ENCODE measurements at places on chromosomes 16 and 17. TPM values are rescaled to one million over a fixed set of nuclear protein-coding genes. Genes with fewer than 3 reads are reported as not detected.

The SDK2 gene
- 3.6 TPM for total RNA-seq

The TRIM37 gene
- total RNA-seq: 16.5 TPM

The SMTNL2 gene
- total RNA-seq: 17.8 TPM

The VMO1 gene
- 1.2 TPM for total RNA-seq

The MON1B gene
- total RNA-seq: 11.8 TPM

- no peak for DNase-seq
- no peaks in the 10 kb centered on the region for H3K27me3 ChIP-seq
- H3K36me3 ChIP-seq: no peaks in the 10 kb centered on the region
Measured at GRCh38 chr16:56921571-56921970, 10.4 kb upstream of the HERPUD1 start.

DNA sequence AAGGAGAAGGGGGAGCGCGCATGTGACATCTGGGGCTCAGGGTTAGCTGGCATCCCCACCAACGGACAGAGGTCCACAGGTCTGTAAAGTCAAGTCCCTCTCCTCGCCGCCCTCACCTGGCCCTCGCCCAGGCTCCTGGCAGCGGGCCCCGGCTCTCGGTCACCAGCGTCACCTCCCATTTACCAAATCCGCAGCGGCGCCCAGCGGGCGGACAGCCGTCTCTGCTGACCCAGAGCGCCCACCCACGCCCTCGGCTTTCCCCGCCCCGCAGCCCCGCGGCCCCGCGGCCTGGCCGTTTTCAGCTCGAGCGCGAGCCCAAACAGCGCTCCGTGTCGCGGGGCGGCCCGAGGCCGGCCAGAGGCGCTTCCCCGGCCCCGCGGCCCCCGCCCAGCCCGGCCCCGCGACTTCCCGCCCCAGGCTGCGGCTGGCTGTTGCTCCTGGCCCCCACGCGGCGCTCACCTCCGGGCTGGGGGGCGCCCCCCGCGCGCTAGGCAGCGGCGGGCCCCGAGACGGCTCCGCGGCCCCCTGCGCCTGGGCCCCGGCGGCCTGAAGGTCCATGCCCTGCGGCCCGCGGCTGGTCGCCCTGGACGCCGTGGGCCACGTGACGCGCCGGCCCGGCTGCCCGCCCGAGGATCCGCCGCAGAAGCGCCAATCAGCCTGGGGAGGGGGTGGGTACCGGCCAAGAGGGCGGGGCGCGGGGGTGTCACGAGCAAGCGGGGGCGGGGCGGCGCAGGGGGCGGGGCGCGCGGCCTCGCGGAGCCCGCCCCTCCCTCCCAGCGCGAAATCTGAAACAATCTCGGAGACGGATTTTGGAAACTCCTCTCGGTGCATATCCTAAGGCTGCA lies at the start of gene COPRS:
Gene COPRS (minus strand): TSS at position 603 of the 845 bp plus-strand sequence. CDS start 45 bp downstream, at position 558.
- peaks cover 3% of the 10 kb centered on the region for H3K4me1 ChIP-seq
- no peaks in the 10 kb centered on the region for H3K36me3 ChIP-seq
- peak within 1 kb of the TSS; percentile 63 for H3K4me3 ChIP-seq
- H3K27me3 ChIP-seq: no peaks in the 10 kb centered on the region
- H3K27ac ChIP-seq: no peak within 1 kb of the TSS

- H3K4me1 ChIP-seq: peaks cover 19% of the 10 kb centered on the region
- no peaks in the 10 kb centered on the region for H3K27me3 ChIP-seq
- no peaks in the 10 kb centered on the region for H3K36me3 ChIP-seq
- DNase-seq: no peak
- no peak overlapping the region for H3K27ac ChIP-seq
Measured at GRCh38 chr16:48540222-48540900, 69.6 kb downstream of the N4BP1 start.

- DNase-seq: no peak
- H3K27ac ChIP-seq: no peak overlapping the region
- H3K36me3 ChIP-seq: no peaks in the 10 kb centered on the region
- no peak overlapping the region for H3K4me3 ChIP-seq
Measured at GRCh38 chr16:24102209-24102660, 153.9 kb upstream of the CACNG3 start.

DNA sequence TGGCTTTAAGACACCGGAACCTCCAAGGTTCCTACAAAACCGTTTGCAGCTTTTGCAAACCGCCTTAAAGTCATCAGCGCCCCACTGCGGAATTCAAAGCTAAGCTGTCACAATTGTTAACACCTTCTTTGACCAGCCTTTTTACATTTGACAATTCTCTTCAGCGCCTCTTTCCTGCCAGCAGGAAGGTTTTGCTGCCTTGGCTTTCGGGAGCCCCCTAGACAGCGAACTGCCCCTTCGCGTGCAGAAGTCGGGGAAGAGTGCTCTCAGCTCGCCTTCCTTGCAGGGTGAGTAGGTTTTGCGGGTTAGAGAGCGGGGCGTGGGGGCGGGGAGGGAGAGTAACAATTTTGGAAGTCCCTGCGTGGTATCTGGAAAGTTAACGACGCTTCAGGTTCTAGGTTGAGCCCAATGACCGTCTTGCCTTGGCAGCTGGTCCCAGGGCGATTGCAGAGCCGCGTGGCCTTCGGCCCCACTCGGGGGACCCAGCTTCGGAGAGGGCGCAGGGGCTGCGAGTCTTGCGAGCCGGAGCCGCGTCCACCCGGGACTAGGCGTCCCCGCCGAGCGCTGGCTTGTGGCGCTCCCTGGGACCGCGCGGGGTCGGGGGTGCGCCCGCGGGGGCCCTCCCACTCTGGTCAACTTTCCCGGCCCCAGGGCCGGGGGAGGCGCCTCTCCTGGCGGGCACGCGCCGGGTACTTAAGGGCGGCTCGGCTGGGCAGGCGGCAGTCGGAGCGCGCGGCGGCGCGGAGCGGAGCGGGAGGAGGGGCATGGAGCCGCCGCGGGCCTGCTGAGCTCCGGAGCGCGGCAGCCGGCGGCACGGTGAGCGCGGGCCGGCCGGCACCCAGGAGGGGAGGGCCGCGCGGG lies at the start of gene HAS3:
Gene HAS3 (plus strand): TSS at position 153 of the 861 bp plus-strand sequence. CDS start 3,743 bp downstream, outside the sequence.
- H3K36me3 ChIP-seq: no peaks in the 10 kb centered on the region
- peak within 1 kb of the TSS; percentile 40 for H3K4me3 ChIP-seq
- no peak for DNase-seq
- H3K27me3 ChIP-seq: no peaks in the 10 kb centered on the region

GRCh38 chr17:70767102-70767701 lies 597.9 kb downstream of the KCNJ2 start:
- H3K27ac ChIP-seq: no peak overlapping the region
- H3K4me1 ChIP-seq: no peaks in the 10 kb centered on the region
- no peak for DNase-seq
- H3K27me3 ChIP-seq: no peaks in the 10 kb centered on the region
- no peaks in the 10 kb centered on the region for H3K36me3 ChIP-seq
- H3K4me3 ChIP-seq: no peak overlapping the region

DNA sequence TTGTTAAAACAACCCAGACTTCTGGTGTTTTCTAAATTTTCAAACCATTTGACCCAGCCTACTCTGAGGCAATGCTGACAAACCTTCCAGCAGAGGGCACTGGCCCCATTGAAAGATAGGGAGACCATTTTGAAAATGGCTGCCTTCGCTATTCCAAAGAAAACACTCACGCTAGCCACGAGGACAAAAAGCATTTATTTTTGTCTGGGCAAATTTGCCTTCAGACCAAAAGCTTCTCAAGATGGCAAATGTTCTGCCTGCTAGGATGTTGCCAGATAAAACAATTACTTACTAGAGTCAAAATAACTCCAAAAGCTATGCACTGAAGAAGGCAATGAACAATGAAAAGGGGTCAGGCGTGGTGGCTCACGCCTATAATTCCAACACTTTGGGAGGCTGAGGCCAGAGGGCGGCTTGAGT lies 296.7 kb upstream of the IRX5 start:
- H3K27me3 ChIP-seq: no peaks in the 10 kb centered on the region
- no peak overlapping the region for H3K27ac ChIP-seq
- H3K4me1 ChIP-seq: no peaks in the 10 kb centered on the region
- H3K36me3 ChIP-seq: no peaks in the 10 kb centered on the region
- no peak for DNase-seq

DNA sequence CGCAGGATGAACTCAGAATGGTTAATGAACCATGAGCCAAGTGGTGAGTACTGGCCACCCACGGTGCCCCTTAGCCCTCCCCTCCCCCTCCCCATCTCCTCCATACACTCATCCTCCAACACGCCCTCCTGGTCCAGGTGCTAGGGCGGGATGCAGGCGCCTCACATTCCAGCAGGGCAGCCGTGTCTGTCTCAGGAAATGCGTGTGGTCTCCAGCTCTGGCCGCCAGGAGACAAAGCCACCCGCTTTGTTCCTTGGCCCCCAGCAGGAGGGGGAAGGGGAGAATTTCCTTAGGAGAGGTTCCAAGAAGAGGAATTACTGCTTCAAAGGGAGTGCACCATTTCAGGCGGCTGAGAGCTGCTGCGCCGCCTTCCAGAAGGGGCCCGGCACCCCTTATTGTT lies 29.7 kb upstream of the RMI2 start:
- H3K27ac ChIP-seq: peak overlapping the region; percentile 2
- DNase-seq: no peak

DNA sequence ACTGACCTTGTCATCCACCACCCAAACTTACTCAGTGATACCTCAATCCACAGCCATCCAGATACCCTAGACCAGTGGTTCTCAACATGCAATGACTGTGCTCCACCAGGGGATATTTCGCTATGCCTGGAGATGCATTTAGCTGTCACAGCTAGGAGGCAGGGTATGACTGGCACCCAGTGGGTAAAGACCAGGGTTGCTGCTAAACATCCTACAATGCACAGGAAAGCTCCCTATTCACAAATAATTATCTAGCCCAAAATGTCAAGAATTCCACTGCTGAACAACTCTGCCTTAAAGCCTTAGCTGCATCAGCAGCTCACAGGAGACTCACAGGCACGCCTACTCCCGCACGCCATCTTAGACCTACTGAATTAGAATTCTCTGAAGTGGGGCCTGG lies 212.6 kb downstream of the GRIN2A start:
- H3K4me3 ChIP-seq: no peak overlapping the region
- no peaks in the 10 kb centered on the region for H3K36me3 ChIP-seq
- no peaks in the 10 kb centered on the region for H3K4me1 ChIP-seq
- no peaks in the 10 kb centered on the region for H3K27me3 ChIP-seq

GRCh38 chr17:83119987-83120864 lies 40.8 kb downstream of the METRNL start:
- H3K36me3 ChIP-seq: no peaks in the 10 kb centered on the region
- H3K4me1 ChIP-seq: peaks cover 5% of the 10 kb centered on the region
- no peaks in the 10 kb centered on the region for H3K27me3 ChIP-seq
- no peak for DNase-seq
- no peak overlapping the region for H3K4me3 ChIP-seq

DNA sequence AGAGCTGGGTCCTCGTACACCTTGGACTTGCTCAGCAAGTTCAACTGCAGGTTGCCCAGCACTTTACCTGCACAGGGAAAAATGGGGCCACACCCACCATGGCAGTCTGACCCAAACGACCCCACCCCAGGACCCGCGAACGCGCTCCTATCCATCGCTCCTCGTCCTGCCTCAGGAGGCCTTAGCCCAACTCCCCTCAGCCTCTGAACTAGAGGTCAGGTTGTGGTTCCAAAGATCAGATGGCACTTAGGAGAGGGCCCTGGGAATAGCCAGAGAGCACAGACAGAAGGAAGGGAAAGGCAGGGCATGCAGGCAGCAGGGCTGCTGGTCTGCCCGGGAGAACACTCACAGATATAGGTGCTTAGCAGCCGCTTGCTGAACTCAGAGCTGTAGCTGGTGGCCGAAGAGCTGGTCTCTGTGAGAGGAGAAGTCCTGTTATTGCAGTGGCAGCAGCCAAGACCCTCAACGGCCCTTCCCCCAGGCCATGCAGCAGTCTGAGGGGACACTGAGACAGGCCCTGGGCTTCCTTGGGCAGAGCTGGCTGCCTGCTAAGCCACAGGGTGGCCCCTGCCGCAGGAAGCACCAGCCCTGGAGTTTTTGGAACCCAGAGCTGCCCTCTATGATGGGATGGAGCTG lies 6.9 kb downstream of the ZACN start:
- no peak for DNase-seq
- no peaks in the 10 kb centered on the region for H3K4me1 ChIP-seq
- no peaks in the 10 kb centered on the region for H3K27me3 ChIP-seq
- no peaks in the 10 kb centered on the region for H3K36me3 ChIP-seq

GRCh38 chr17:74599448-74599939 lies 7.4 kb upstream of the CD300LD start:
- H3K27ac ChIP-seq: no peak overlapping the region
- no peak overlapping the region for H3K4me3 ChIP-seq
- no peak for DNase-seq
- H3K4me1 ChIP-seq: no peaks in the 10 kb centered on the region

DNA sequence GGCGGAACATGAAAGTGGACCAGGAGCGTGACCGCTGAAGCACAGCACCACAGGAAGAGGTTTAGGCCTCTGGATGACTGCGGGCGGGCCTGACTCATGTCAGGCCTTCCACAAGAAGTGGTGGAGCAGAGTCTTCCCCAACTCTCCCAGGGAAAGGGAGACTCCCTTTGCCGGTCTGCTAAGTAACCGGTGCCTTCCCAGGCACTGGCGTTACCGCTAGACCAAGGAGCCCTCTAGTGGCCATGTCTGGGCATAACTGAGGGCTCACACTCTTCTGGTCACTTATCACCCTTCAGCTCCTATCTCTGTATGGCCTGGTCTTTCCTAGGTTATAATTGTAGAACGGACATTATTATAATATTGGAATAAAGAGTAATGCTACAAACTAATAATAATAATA lies 1931.9 kb downstream of the TP53TG3F start:
- H3K27me3 ChIP-seq: no peaks in the 10 kb centered on the region
- no peaks in the 10 kb centered on the region for H3K4me1 ChIP-seq
- no peak overlapping the region for H3K27ac ChIP-seq
- no peak overlapping the region for H3K4me3 ChIP-seq
- no peak for DNase-seq
- H3K36me3 ChIP-seq: no peaks in the 10 kb centered on the region

GRCh38 chr16:54040975-54041374 lies 245.6 kb downstream of the IRX3 start:
- H3K27ac ChIP-seq: no peak overlapping the region
- H3K27me3 ChIP-seq: no peaks in the 10 kb centered on the region
- no peak overlapping the region for H3K4me3 ChIP-seq
- H3K4me1 ChIP-seq: no peaks in the 10 kb centered on the region

DNA sequence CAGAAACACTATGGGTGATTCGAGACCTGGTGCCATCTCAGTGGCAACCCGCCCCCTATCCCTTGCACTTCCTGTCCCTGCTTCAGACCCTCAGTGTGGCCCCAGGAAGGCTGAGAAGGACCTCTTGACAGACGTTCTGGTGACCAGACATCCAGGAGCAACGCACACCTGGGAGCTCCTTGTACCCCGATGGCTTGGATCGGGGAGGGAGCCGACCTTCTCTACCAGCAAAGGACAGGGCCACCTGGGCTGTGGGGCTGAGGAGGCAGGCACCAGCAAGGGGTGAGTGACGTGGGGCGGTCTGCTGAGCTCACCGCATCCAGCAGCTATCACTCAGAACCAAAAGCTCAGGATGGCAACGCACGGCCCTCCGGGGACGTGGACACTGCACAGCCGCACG lies 27.2 kb downstream of the UNKL start:
- H3K27ac ChIP-seq: no peak overlapping the region
- no peak overlapping the region for H3K4me3 ChIP-seq
- DNase-seq: no peak
- no peaks in the 10 kb centered on the region for H3K4me1 ChIP-seq
- H3K36me3 ChIP-seq: no peaks in the 10 kb centered on the region
- H3K27me3 ChIP-seq: no peaks in the 10 kb centered on the region

GRCh38 chr17:51351080-51351479 lies 90.7 kb downstream of the UTP18 start:
- no peaks in the 10 kb centered on the region for H3K36me3 ChIP-seq
- H3K27ac ChIP-seq: no peak overlapping the region
- H3K4me1 ChIP-seq: peaks cover 7% of the 10 kb centered on the region
- no peak overlapping the region for H3K4me3 ChIP-seq
- no peaks in the 10 kb centered on the region for H3K27me3 ChIP-seq
